ENCODE measurements at places on chromosomes 16 and 17.

DNA sequence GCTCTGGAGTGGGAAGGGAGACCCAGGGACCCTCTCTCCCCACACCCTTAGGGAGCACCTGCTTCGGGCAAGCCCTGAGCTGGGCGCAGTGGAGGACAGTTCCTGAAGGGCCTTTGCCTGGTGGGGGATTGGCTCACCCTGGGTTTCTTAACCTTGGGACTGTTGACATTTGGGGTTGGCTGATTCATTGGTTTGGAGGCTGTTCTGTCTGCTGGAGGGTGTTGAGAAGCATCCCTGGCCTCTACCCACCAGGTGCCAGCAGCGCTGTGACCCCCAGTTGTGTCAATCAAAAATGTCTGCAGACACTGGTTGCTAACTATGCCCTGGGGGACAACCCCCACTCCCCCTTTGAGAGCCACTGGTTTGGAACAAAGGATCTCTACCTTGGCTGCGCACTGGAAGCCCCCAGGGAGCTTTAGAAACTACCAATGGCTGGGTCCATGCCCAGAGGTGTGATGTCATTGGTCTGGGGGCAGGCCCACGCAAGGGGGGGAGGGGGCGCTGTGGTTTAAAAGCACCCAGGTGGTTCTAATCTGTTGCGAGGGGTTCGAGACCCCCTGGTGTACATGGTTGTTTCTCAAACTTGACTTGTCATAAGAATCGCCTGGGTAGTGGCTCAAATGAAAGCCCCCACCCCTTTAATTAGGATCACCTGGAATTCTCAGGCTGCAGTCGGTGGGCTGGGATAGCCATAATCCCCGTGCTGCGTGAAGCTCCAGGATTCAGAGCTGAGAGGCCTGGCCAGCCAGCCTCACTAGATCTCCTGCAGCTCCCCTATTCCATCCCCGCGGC is 151.9 kb upstream of the GSE1 start:
- no peak for DNase-seq

- no peak for DNase-seq
Observed at GRCh38 chr17:74671031-74671771, 41.5 kb downstream of the CD300LF start.

DNA sequence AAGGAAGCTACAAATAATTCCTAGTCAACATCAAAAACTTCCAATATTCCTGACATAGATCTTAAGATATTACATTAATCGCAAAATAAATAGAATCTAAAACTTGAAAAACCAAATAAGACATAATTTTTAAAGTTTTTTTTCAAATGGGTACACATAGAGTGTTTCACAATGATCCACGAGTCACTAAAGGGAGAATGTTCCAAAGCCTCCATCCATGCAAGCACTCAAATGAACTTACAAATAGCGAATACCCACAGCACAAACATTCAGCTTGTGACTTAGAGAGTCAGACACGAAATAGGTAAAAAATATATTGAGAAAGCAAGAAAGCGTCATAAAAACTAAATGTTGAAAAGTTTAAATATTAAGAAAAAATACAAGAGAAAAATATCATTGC is 65.7 kb downstream of the CEP112 start:
- no peak for DNase-seq

DNA sequence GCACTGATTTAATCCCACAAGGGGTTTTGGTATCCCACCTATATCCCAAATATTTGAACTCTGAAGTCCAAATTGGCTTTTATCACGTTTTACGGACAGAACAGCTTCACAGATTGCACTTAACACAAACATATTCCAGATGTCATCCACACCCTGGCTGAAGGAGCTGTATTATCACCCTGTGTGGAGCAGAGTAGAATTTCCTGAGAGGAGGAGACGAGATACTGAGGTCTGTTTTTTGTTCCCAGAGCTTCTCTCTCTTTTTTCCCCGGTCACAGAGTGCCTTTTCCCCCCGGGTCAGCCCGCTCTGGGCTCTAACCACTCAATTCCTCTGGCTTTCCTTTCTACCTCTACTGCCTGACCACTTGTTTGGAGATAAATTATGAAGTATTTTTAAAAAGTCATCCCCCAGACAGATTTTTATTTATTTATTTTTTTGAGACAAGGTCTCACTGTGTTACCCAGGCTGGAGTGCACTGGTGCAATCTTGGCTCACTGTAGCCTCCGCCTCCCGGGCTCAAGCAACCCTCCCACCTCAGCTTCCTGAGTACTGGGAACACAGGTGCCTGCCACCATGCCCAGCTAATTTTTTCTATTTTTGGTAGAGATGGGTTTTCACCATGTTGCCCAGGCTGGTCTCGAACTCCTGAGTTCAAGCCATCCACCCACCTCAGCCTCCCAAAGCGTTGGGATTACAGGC is 30.7 kb downstream of the DNAH2 start:
- DNase-seq, result no peak

DNA sequence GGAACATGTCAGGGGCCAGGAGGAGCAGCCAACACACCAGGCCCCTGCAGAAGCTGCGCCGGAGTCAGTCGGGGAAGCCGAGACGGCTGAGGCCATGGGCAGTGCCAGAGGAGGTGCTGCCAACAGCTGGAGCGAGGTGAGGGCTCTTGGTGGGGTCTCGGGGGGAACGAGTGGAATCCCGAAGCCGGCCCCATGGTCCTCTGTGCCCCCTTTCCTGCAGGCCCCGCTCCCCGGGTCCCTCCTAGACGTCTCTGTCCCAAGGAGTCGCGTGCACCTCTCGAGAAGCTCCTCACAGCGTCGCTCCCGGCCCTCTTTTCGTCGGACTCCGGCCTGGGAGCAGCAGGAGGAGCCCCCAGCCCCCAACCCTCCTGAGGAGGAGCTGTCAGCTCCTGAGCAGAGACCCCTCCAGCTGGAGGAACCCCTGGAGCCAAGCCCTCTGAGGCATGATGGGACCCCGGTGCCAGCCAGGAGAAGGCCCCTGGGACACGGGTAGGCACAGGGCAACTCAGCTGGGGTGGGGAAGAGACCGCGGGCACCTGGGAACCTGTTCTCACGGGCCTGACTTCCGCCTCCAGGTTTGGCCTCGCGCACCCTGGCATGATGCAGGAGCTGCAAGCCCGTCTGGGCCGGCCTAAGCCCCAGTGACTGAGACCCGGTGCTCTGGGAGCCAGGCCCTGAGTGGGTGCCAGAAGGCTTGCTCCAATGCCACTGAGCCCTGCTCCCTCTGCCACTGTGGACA is 3.6 kb downstream of the APOBR start:
- no peak for DNase-seq

DNA sequence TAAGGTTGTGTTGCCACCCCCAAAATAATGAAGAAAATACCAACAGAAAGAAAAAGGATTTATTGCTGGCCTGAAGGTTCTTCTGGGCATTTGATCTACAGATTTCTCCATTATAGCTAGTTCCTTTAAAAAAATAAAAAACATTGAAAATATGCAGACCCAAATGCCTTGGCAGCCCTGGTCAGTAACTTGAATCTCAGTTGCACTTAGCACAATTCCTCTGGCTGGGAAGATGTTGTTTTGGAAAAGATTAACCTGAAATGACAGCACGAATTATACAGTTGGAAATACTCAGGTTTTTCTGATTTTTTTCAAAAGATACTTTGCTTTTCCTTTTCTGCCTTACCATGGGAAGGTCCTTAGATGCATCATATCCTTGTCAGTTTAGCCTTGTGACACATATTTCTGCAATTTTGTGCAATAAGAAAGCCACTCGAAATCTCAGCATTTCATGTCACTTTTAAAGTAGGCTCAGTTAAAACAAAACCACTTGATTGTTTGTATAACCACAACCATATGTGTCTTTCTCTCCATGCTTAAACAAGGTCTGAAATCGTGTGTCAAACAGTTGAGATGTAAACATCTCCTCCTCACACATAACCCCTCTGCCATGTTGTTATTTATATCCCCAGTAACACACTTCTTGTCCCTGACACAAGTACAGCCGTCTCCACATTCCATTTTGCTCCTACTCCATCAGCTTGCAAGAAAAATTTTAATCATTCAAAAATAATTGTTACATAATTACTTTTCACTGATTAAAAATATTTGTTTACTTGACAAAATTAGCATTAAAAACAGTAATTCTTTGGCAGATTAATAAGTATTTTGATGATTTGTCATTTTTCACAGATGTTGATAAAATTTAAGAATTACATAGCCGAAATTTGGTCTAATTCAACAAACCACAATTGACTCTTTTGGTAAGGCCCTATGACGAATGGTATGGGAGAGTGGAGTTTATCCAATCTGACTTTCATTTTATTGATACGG is 61.1 kb downstream of the SIAH1 start:
- no peak for DNase-seq

- no peak for DNase-seq
Observed at GRCh38 chr16:80518436-80518835, 22.4 kb upstream of the DYNLRB2 start.

- no peak for DNase-seq
Observed at GRCh38 chr16:67463059-67463458, 17.9 kb downstream of the ATP6V0D1 start.

Measured in BJ (cell line).